ENCODE measurements at places on chromosomes 3 and 15. TPM values are rescaled to one million over a fixed set of nuclear protein-coding genes. Genes with fewer than 3 reads are reported as not detected.

Gene TMEM42
- 18.2 TPM for polyA plus RNA-seq

Gene SLC49A4
- 16.2 TPM for polyA plus RNA-seq

Gene COLQ
- polyA plus RNA-seq: 9.7 TPM

Gene SNRK
- 26.9 TPM for polyA plus RNA-seq

Data from neural cell (in vitro differentiated cells).